Astrocyte of the cerebellum (primary cell): ENCODE measurements at places on chromosomes 5 and 9.
A peak's percentile ranks its signal among the peaks of the same experiment; 100 is the strongest.

DNA sequence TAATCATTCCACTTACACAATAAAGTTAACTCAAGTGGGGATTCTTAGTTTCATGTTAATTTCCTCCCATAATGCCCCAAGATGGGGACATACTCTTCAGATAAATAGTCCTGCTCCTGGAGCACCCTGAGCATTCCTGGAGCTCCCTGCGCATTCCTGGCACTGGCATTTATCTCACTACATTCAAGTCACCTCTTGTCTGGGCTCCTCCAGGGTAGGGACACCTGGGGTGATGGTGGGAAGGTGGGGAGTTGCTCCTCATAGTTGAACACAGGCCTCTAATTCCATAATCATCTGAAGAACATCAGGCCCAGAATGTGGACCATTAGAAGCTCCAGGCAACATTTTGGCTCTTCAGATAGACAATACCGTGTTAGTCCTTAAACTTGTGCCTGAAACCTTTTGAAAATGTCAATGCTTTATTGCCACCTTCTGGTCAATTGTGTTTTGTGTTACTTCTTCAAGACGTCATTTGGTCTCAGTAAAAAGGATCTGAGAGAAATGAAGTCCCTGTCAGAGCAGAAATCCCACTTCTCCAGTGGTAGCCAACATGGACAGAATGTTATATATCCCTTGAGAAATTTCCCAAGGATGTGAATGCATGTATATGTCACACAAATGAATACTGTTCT lies 14.2 kb upstream of the AGGF1 start:
- DNase-seq = peak; percentile 80

DNA sequence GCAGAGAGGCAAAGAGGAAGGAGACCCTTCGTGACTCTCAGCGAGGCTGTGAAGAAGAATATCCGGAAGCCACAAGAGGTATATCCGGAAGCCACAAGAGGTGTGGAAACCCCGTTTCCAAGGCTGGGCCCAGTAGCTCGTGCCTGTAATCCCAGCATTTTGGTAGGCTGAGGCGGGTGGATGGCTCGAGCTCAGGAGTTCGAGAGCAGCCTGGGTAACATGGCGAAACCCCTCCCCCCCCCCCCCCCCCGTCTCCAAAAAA lies 612 bp upstream of the BBLN start:
- DNase-seq = no peak

DNA sequence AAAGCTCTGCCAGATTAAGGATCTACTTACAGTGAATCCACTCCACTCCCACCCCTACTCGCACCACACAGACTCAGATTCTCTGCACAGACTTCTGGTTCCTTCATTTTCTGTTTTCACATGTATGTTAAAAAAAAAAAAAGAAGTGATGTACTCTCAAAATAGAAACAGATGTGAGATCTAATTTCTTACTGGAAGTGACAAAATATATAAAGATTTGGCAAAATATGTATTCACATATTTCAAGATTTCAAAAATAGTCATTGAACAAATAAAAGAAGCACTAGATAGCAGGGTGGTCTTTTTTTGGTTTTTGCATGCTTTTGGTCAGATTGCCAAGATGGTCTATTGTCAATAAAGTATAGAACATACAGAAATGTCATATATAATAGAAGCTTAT lies 379.2 kb downstream of the TMEM167A start:
- DNase-seq = no peak

DNA sequence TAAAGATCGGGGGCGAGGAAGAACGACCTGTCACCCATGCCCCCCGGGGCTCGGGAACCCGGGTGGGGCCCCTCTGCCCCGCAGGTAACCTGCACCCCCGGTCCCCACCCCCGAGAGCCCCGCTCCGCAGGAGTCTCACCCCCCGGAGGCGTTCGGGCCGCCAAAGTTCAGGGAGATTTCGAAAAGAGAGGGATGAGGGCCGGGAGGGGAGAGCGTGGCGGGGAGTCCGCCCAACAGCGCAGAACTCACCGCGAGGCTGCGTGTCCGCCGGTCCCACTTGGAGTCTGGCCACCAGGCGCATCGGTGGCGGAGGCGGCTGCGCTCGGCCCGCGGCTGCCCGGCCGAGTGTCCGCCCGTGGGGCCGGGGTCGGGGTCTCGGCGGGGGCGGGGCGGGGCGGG lies at the start of gene PHF19:
Gene PHF19, minus strand, starts transcription at position 347 of the 399 bp plus-strand sequence. CDS start 2,447 bp downstream, outside the sequence.
- DNase-seq = no peak

DNA sequence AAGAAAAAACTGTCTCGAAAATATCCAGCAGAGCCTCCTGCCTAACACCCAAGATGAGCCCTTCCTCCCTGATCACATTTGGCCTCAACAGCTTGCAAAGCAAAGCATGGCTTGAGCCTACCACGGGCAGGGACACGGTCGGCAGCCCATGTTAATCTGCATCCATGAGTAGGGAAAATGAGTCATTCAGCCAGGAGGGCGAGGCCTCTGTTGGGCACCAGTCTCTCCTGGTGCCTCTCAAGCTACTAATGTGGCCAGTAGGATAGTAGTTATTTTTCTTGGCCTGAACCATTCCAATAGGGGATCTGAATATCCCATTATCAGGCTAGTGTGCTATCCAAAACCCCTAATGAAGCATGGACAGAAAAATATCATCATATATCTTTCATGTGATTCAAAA lies 43.0 kb upstream of the SHB start:
- no peak for DNase-seq

DNA sequence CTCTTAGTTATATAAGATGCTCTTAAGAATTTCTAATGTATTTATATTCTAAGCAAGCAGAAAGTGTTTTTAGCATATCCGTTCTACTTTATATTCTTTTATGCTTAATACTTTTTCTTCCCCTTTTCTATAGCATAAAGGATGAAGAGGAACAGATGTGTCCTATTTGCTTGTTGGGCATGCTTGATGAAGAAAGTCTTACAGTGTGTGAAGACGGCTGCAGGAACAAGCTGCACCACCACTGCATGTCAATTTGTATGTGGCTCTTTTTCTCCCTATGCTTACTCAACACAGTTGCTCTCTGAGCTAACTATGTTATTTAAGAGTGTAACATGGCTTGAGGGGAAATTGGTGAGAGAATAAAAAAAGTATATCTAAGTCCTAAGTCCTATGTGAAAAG lies 37.6 kb upstream of the SETD9 start:
- no peak for DNase-seq

GRCh38 chr5:54173251-54173650 lies 137.1 kb downstream of the ARL15 start:
- no peak for DNase-seq

DNA sequence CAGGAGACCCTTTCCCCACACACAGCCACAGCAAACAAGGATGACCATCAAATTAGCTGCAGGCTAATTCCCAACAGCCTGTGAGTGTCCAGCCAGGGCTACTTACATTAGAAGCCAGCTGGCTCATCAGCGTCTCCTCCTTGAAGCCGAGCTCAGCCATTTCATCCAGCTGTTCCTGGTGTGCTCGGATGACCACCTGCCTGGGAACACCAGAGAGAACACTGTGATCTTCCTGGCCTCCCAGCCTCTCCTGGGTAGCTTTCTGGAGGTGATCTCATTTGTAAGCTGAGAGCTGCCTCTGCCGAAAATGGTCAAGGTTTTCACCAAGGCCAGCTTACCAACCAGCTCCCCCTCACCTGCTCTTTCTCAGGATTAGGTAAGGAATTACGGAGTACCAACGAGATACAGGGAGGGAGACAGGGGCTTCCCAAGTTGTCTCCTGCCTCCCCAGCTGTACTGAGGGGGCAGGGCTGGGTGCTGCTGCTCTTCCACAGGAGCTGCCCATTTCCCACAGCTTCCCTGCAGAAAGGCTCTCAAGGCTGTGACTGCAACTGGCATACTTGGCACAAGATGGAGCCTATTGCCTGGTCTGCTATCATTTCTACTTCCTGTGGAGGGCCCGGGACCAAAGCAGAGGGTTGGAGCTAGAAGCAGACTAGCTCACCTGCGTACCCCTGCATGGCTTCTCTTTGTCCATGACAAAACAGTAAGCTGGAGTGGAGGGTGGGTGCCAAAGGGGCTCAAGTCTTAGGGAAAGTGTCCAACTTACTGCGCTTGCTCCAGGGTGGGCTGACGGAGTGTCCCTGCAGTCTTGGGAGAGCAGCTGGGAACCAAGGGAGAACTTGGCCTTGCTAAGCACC lies 73.9 kb downstream of the KIF24 start:
- no peak for DNase-seq

- no peak for DNase-seq
These were observed 60.9 kb upstream of the CACNA1B start for GRCh38 chr9:137816531-137817235.

DNA sequence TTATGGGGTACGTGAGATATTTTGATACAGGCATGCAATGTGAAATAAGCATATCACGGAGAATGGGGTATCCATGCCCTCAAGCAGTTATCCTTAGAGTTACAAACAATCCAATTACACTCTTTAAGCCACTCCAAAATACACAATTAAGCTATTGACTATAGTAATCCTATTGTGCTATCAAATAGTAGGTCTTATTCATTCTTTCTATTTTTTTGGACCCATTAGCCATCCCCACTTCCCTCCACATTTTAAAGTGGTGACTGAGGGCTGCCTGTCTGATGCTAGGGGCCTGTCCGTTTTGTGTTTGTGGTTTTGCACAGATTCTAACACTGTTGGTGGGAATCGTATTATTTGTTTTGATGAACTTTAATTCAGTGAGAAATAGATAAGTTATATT lies 129.7 kb upstream of the DHFR start:
- no peak for DNase-seq

DNA sequence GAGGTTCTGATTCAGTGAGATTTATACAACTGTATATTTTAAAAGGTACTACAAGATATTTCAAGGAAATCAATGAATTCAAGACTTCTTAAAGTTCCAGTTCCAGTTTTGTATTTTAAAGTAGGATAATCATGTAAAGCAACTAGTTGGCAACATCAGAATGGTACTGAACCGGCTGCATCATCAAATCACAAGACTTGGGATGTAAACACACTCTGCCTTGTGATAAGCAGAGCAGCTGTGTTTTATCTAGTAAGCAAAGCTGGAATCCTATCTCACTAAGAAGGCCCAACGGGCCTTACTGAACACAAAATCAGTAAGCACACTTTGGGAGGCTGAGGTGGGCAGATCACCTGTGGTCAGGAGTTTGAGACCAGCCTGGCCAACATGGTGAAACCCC lies 327.2 kb upstream of the NREP start:
- no peak for DNase-seq

- peak; percentile 6 for DNase-seq
These were observed 836.2 kb downstream of the DNAH5 start for GRCh38 chr5:13108265-13108664.
